Mesenchymal stem cell (in vitro differentiated cells and primary cell): ENCODE measurements at places on chromosomes 6 and 20.
A peak's percentile ranks its signal among the peaks of the same experiment; 100 is the strongest.

GRCh38 chr20:20393207-20394120 is 25.6 kb downstream of the INSM1 start:
- DNase-seq = peak; percentile 57

DNA sequence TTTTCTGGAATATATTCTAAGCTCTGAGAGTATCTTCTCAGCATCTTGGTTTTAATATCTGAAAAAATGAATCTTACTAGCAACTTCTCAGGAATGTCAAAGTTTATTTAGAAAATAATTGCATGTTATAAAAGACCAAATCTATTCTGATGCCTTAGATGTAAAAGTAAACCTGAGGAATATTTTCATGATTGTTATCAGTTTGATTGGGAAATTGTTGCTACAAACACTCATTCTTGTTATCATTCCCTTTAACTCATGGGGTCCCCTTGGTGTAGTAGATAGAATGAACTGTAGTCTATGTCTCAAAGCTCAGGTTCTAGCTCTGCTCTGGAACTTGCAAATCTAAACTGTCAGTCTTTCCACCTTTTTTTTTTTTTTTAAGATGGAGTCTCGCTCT is 50.0 kb downstream of the SNRNP48 start:
- no peak for DNase-seq

DNA sequence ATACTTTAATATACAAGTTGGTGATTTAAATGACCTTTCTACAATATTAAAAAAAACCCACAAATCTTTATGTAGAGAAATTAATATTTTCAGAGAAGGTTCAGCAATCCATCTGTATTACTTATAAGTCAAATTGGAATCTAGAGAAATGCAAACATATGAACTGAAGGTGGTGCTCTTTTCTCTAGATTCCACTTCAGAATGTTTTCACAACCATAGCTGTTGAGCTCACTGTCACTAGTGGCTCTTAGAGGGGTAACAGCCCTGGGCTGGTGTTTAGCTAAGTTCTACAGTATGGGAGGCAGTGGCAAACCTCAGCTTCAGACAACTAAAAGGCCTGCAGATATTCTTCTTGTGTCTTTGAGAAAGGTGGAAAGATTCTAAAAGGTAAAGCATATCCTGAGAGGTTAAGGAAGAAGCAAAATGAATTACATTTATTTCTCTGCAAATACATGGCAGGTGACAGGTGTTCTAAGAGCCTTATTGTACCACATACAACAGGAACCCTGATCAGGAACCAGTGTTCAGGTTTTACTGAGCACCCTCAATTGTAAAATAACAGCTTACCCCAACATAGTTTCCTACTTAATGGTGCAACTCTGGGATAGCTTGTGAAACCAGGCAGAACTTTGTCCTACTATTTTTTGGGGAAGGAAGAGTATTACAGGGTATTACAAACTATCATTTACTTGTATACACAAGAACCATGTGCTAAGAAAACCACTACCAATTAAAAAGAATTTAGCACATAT is 56.6 kb upstream of the SAMHD1 start:
- DNase-seq = peak; percentile 59

GRCh38 chr6:168152306-168152963 is 73.4 kb upstream of the FRMD1 start:
- no peak for DNase-seq

- peak; percentile 75 for DNase-seq
These were observed at the start of gene CAP2 for GRCh38 chr6:17392978-17393891. CAP2 (plus strand) TSS chr6:17393595; CDS start chr6:17421556, 27,961 bp downstream.

GRCh38 chr20:43794326-43794725 is 67.5 kb upstream of the GTSF1L start:
- DNase-seq = no peak

- DNase-seq = no peak
These were observed 70.1 kb downstream of the NRN1 start for GRCh38 chr6:5936631-5937030.

DNA sequence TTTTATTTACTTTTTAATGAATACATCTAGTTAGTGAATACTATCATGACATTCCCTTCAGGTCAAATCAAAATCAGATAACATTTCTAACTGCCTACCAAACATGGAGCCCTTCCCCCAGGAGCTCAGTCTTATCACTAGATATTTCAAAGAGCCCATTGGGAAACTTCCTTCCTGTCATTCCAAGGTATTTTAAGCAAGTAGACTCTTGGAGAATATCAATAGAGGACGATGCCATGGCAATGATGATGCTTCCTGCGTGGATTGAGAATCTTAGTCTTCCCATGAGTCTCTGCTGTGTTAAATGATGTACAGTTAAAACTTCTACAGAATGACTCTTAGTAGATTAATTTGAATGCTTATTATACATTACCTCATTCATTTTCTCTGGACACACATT is 384.9 kb downstream of the CENPW start:
- peak; percentile 2 for DNase-seq
